Central memory CD4-positive, alpha-beta T cell (primary cell): ENCODE measurements at places on chromosomes 5 and 9.

GRCh38 chr5:38589629-38590028, 33.2 kb upstream of the LIFR start:
- no peak for DNase-seq

DNA sequence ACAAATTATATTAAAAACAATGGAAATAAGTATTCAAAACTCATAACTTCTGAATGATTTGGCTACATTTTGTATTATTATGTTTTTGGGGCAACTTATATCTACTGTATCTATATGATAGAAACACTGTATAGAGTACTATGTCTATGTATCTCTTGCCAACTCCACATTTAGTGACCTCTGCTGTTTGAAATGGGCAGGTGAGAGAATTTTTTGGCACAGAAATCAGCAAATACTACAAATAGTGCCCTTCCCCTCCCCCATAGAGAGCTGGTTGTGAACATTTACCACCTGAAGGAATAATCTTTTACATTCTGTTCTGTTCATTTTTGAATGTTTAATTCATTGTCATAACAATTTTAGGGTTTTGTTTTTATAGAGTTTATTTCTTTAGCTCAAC, 545.3 kb downstream of the PDE4D start:
- DNase-seq: no peak

DNA sequence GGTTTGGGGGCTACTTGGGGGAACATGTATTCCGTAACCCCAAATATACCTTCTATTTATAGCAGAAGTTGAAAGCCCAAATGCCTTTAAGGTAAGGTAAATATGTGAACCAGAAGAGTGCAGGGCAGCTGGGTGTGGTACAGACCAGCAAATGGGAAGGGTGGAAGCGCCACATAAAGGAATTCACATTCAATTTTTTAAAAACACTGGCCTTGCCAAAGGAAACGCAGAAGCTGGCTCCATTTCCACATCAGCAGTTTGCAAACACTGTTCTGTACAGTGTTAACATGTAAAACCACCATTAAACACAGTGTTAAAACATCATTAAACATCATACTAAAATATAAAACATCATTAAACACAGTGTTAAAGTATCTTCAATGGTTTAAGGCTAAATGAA, 3.5 kb upstream of the BHMT start:
- DNase-seq: no peak

- no peak for DNase-seq
Measured at GRCh38 chr5:139848508-139849100, 53.0 kb downstream of the PSD2 start.

DNA sequence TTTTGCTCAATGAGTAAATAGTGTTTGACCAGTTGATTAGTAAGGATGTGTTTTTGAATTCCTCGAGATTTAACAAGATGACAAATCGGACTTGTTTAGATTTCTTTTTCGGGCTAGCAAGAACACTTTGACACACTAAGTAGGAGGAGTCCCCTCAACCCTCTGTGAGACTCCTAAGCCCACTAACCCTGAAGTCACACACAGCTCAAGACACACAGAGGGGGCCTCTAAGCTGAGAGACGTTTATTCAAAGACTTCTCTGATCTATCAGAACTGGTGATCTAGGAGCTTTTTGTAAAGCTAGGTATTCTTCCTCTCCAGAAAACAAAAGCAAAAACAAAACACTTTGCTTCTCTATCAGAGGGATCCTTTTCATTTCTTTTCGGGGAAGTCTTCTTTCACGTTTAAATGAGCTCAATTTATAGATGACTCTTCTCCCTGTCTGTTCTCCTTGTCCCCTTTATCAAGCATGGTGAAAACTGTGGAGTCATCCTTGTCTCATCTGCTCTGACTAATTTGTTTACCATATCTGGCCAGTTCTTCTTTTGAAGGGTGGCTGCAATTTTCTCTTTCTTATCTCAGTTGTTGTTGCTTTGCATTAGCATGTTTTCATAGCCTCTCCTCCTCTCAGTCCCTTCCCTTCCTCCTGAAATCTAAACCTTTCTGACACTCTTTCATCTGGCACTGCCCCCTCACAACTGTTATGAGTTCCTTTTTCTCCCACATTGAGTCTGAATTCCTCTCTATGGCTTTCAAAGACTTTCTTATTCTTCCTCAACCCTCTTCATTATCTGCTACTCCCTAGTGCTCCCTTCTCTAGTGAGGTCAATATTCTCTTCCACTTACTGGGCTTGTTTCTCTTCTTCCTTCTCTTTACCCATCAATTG, 68.5 kb upstream of the RAI14 start:
- DNase-seq: no peak

DNA sequence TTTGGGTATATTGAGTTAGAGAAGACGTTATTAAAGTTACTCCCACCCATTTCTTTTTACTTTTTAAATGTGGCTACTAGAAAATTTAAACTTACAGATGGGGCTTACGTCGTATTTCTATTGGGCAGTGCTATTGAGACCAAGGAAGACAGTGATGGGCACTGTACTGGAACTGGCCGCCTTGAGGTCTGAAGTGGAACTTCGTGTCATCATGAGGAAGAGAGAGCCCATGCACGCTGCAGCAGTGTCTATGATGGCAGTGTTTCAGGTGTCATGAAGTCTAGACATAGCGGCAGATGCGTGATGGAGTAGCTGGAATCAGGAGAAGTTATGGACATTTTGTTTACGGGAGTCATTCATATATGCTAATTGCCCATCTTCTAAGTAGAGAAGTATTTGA, 143.7 kb downstream of the LRRC70 start:
- DNase-seq: no peak

DNA sequence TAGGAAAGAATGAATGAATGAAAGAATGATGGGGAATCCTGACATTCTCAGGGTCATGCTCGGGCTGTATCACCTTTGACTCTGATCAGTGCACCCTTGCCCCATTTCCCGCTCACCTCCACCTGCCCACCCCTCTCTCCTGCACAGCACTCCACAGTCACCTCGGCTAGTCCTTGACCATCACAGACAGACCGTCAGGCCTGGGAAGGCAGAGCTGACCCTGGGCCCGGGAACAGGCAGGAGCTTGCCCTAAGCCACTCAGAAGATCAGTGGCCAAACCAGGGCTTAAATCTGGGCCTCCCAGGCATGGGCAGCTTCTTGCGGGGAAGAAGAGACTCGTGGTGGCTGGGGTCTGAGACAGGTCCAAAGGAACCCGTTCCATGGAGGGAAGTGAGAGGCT, 3.6 kb downstream of the ST6GALNAC6 start:
- DNase-seq: no peak

DNA sequence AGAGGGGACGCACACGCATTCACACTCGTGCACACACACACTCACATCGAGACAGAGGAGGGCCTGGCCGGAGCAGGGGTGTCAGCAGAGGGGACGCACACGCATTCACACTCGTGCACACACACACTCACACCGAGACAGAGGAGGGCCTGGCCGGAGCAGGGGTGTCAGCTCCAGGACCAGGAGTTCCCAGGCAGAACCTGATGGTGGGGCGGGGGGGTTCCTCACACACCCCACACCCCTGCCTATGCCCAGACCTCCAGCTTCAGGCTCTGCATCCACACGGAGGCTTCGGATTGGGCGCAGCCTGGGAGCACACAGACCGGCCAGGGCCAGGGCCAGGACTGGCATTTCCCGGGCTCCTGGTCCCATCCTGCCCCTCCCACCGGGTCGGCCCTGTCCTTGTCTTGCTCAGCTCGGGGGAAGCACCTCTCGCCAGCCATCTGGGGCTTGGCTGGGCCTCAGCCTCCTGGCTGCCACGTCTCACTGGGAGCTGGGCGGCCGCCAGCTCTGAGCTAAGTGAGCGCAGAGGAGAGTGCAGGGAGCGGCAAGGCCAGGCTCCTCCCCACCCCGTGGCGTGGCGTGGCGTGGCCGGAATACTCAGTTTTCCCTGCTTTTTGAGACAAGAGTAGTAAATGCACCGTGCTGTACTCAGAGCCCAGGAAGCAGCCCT, 31.3 kb downstream of the ADAMTS2 start:
- DNase-seq: no peak

- no peak for DNase-seq
Measured at GRCh38 chr9:76891279-76891678, 14.6 kb downstream of the PRUNE2 start.

- DNase-seq: no peak
Measured at GRCh38 chr9:107036367-107036766, 173.4 kb downstream of the ZNF462 start.

GRCh38 chr9:78351816-78352215, 54.9 kb downstream of the PSAT1 start:
- peak; percentile 24 for DNase-seq
